Right lobe of liver (tissue), 6 donors: ENCODE measurements at places on chromosomes 2 and 18.
A peak's percentile ranks its signal among the peaks of the same experiment; 100 is the strongest.

DNA sequence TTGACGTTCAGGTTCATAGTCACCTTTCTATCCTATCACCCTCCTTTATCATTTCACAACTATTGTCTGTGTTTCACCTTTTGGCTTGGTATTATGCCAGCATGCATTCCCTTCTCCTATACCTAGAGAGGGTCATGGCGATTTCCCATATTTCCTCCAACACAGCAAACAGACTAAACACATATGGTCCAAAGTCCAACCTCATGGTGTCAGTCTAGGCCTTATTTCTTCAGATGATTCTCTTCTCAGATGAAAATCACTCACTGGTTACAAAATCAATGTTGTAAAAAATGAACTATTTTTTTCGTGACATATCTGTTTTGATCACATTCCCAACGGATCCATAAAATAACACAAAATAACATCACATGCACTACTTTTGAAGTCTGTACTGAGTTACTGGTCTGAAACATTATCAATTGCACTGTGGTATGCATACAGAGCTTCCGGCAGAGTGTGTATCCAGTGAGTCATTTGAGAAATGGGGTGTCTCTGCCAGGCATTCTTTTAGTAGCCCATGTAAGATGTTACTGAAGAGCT is 204.8 kb upstream of the GALNT5 start:
- no peak for DNase-seq

DNA sequence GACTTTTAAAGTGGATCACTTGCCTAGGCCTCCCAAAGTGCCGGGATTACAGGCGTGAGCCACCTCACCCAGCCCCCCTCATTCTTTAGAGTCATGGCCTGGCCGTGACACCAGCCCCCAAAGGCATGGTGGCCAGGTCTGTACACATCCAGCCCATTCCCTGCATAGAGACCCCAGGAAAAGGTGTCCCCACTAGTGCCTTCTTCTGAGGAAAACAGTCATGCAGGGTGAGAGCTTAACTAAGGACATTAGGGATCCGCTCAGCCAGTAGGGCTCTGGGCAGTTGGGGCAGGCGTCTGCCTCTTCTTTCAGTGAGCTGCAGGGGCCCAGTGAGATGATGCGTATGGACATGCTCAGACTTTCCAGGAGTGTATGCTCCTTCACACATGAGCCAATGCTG is 5.7 kb upstream of the AMER3 start:
- no peak for DNase-seq

DNA sequence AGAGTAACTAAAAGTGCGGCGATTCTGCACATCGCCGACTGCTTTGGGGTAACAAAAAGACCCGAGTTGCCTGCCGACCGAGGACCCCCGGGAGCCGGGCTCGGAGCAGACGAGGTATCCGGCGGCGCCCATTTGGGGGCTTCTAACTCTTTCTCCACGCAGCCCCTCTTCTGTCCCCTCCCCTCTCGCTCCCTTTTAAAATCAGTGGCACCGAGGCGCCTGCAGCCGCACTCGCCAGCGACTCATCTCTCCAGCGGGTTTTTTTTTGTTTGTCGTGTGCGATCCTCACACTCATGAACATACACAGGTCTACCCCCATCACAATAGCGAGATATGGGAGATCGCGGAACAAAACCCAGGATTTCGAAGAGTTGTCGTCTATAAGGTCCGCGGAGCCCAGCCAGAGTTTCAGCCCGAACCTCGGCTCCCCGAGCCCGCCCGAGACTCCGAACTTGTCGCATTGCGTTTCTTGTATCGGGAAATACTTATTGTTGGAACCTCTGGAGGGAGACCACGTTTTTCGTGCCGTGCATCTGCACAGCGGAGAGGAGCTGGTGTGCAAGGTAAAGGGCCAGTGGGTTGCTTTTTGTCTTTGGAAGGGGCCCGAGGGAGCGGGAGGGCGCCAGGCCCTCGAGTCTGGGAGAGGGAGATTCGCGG is 1.4 kb downstream of the TRIB2 start:
- peak; percentile 33 for DNase-seq

- DNase-seq, result no peak
Measured at GRCh38 chr2:219997341-219997851, 370.0 kb downstream of the SLC4A3 start.

- DNase-seq, result no peak
Measured at GRCh38 chr2:144518748-144519596, 947 bp downstream of the ZEB2 start.

GRCh38 chr2:189016311-189016861 is 42.2 kb downstream of the COL3A1 start:
- DNase-seq, result no peak

DNA sequence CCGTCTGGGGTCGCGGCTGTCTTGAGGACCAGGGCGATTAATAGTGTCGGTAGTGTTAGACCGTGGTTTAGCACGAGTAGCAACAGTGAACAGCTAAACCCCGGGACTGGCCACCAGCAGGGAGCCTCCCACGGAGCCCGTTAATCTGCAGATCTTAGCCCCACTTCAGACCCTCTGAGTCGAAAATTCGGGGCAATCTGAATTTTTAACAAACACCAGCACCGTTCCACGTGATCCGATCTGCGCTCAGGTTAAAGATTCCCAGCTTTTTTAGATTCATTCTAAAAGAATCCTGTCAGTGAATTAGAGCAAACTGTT is 479 bp upstream of the ATP5F1A start:
- DNase-seq, result no peak

- peak; percentile 72 for DNase-seq
Measured at GRCh38 chr2:42095923-42096408, 48.1 kb downstream of the PKDCC start.

DNA sequence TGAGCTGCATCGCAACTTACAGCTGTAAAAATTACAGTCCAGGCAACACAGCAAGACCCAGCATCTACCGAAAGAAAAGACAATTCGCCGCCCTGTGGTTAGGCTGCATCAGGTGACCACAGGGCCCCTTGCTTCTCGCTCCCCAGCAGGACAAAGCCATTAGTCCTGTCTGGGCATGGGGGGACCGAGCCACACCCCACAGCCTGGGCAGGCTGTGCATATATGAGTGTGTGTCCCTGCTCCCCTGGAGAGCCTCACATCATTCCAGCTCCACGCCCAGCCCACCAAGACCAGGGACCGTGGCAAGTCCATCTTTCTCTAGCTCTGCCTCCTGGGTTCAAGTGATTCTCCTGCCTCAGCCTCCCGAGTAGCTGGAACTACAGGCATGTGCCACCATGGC is 33.9 kb downstream of the SNORC start:
- DNase-seq, result no peak

GRCh38 chr18:24869285-24869684 is 408.8 kb downstream of the HRH4 start:
- DNase-seq, result no peak

DNA sequence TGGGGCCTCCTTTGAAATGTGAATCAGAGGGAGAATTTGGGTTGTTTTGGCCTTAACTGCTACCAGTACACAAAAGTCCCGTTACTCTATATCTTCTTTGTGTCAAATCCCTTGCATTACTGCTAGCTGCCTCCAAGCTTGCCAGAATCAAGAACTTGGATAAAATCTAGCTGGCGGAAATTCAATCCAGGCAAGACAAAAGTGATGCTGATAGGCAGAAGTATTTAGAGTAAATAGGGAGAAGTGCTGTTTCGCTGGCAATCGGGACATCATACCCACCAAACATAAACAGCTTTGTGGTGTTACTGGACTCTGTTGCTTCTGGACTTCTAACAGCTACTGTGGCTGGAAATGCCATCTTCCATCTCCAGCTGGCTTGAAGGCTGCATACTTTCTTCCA is 2.5 kb downstream of the IFIH1 start:
- DNase-seq, result no peak

GRCh38 chr18:54720620-54721019 is 107.7 kb upstream of the RAB27B start:
- no peak for DNase-seq

DNA sequence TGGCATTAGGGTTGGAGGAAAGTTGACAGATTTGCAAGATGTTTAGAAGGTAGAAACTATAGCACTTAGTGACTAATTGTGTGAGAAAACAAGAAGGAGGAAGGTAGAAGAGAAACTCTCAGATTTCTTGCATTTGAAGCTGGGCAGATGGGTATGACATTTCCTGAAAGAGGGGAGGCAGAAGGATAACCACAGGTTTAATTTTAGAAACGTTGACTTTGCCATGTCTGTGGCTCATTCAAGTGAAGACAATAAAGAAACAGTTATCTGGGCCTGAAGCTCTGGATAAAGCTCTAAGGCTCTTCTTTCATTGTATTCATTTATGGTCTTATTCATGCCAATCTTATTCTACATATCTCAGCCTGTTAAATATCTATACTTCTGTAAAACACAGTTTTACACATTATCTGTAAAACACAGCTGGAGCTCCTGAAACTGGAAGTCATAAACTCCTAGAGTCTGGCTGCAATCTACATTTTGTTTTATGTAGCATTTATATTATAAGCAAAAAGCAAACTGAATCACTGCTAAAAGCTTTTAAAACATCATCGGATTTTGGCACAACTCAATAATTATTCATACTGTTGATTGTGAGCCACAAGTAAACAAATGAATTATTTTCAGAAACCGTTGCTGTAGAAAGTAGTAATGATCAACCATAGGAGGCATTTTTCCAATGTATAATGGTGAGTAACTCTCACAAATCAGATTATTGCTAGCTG is 138.5 kb downstream of the RIT2 start:
- no peak for DNase-seq

DNA sequence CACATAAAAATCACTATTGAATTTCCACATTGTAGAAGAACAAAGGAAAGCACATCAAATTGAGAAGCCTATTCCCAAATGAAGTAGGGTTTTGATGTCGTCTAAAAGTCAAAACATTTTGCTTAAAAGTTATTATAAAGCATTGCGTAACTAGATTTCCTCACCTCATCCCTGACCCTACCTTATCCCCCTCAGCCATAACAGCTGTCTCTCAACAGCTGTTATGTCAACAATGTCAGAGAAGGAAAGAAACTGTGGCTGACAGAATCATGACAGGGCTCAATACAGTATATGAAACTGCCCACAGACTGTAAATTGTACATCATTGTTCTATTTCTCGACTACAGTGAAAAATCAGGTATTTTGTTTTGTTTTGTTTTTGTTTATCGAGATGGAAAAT is 63.0 kb upstream of the ACVR1C start:
- DNase-seq, result no peak

GRCh38 chr2:144679942-144680341 is 160.0 kb upstream of the ZEB2 start:
- no peak for DNase-seq
